ENCODE measurements at places on chromosomes 2 and 18. TPM values are rescaled to one million over a fixed set of nuclear protein-coding genes. Genes with fewer than 3 reads are reported as not detected.

DNA sequence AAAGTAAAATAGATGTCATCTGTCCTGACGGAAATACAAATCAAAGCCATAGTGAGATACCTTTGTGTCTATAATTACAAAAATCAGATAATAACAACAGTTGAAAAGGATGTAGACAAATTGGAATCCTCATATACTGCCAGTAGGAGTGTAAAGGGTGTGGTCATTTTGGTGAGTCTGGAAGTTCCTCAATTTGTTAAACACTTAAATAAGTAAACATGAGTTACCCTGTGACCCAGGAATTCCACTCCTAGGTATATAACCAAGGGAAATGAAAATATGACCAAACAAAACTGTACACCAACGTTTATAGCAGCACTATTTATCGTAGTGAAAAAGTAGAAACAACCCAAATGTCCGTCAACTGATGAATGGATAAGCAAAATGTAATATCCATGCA, 24.0 kb downstream of the R3HDM1 start:
- no peak overlapping the region for H3K4me3 ChIP-seq
- no peaks in the 10 kb centered on the region for H3K27me3 ChIP-seq
- no peaks in the 10 kb centered on the region for H3K36me3 ChIP-seq
- no peak overlapping the region for H3K27ac ChIP-seq

DNA sequence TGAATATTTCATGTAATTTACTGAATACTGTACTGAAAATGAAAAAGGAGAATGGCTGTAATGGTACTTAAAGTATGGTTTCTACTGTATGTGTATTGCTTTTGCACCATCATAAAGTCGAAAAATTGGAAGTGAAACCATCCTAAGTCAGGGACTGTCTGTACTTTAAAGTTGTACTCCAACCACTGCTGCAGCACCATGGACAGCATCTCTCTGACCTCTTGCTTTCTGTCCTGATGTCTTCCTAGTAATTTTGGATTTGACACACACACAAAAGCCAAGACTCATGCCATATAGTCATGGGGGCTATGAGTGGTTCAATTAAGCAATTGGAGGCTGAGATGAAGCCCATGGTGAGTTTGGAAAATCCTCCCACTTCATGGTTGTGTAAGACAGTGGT, 256.3 kb upstream of the PKDCC start:
- no peaks in the 10 kb centered on the region for H3K4me1 ChIP-seq
- no peaks in the 10 kb centered on the region for H3K36me3 ChIP-seq
- no peaks in the 10 kb centered on the region for H3K27me3 ChIP-seq
- DNase-seq, result no peak
- H3K4me3 ChIP-seq, result no peak overlapping the region
- H3K27ac ChIP-seq, result no peak overlapping the region

- no peaks in the 10 kb centered on the region for H3K27me3 ChIP-seq
- no peak overlapping the region for H3K27ac ChIP-seq
- H3K4me3 ChIP-seq, result no peak overlapping the region
- no peaks in the 10 kb centered on the region for H3K36me3 ChIP-seq
- DNase-seq, result no peak
These were observed 153.2 kb downstream of the HAUS1 start for GRCh38 chr18:46257366-46257765.

GRCh38 chr2:230106771-230107170, 38.0 kb upstream of the SLC16A14 start:
- no peaks in the 10 kb centered on the region for H3K36me3 ChIP-seq
- H3K4me3 ChIP-seq, result no peak overlapping the region
- no peaks in the 10 kb centered on the region for H3K27me3 ChIP-seq
- no peak overlapping the region for H3K27ac ChIP-seq
- DNase-seq, result no peak

DNA sequence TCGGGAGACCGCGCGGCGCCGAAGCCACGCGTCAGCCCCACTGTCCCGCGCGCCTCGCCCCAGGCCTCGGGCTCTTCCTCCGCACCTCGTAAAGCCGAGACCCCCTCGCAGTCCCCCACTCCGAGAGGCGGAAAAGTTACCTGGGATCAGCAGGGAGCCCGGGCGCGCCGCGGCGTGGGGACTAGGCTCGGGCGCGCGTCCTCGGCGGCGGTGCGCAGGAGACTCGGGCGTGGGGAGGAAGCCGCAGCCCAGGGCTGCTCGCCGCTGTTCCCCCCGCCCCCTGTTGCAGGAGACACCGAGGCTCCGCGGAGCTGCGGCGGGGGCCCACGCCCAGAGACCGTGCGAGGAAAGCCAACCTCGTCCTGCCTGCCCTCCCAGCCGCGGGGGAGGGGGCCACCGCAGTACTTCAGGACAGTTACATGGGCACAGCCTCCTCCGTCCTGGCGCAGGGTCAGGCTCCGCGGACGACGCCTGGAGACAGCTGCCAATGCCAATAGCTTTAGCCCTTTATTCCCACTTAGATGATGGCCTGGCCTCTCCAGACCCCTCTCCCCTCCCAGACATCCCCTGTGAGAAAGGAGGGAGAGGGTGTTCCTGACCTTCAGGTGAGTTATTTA, at the start of gene EPB41L3:
TSS of gene EPB41L3 (minus strand) at position 225 of the 617 bp plus-strand sequence. CDS start 54,814 bp downstream, outside the sequence.
- peaks cover 5% of the 10 kb centered on the region for H3K4me1 ChIP-seq
- peak within 1 kb of the TSS; percentile 67 for H3K4me3 ChIP-seq
- no peak for DNase-seq

DNA sequence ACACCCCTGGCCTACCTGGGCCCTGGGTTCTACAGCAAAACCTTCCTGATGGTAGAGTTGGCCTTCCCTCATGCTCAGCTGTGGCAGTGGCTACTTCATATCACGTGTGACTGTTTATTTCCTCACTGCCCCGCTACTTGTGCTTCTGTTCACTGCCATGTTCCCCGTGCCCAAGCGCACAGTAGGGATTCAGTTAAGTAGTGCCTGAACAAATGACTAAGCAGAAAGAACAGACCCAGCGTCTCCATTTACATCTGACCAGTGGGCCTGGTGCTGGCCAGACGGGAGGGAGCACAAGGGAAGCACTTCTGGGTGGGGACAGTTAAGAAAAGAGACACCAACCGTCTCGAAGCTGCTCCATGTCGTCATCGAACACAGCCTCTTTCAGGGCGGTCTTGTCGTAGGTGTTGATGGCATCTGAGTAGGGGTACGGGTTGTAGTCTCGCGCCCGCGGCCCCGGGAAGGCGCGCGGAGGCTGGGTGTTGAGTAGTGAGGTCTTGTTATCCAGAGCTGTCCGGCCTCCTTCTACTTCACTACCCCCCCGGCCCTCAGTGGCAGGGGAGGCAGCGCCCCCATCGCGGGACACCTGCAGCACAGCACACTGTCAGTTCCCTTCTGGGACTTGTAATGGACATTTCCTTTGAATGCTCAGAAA, 82.4 kb upstream of the TFCP2L1 start:
- peaks cover 19% of the 10 kb centered on the region for H3K4me1 ChIP-seq
- no peaks in the 10 kb centered on the region for H3K36me3 ChIP-seq
- no peak overlapping the region for H3K27ac ChIP-seq
- H3K27me3 ChIP-seq, result no peaks in the 10 kb centered on the region
- DNase-seq, result peak; percentile 75

DNA sequence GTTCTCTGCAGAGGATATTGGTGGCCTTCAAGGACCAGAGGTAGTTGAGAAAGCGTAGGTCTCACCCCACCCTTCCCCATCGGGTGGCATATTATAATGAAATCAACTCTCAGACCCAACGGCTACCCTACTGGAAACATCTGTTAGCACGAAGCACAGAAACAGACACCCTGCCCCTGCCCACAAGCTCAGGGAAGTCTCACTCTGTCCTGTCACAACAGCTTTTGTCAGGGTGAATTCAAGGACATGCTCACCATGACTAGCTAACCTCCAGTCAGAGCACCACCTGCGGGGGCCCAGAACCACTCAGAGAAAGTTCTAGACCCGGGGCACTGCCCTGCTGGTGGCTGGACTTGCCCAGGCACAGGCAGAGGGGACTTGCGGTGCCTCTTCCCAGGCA, 3.5 kb upstream of the B3GNT7 start:
- H3K4me1 ChIP-seq, result peaks cover 20% of the 10 kb centered on the region
- no peak for DNase-seq
- H3K27me3 ChIP-seq, result peaks cover 4% of the 10 kb centered on the region
- no peak overlapping the region for H3K4me3 ChIP-seq
- no peaks in the 10 kb centered on the region for H3K36me3 ChIP-seq

DNA sequence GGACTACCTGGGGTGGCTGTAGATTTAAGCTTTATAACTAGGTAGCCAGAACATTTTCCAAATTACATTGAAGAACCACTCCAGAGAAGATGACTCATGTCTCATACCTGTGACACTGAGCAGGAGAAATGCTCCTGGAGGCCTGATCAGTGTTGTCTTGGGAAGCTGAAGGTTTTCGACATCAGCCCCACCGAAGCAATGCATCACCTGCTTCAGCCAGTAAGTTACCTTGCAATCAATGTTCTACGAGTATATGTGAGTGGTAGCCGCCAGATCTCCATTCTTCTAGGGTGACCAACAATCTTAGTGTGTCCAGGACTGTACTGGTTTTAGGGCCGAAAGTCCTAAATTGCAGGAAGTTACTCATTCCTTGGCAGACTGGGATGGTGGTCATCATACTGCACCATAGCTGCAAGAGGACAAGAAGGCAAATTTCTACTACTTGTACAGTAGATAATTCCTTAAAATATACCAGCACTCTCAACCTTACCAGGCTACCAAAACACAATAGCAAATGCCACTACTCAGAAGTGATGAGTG, 109.3 kb upstream of the LINC00305 start:
- H3K27ac ChIP-seq, result no peak overlapping the region
- no peak for DNase-seq
- H3K4me1 ChIP-seq, result no peaks in the 10 kb centered on the region

DNA sequence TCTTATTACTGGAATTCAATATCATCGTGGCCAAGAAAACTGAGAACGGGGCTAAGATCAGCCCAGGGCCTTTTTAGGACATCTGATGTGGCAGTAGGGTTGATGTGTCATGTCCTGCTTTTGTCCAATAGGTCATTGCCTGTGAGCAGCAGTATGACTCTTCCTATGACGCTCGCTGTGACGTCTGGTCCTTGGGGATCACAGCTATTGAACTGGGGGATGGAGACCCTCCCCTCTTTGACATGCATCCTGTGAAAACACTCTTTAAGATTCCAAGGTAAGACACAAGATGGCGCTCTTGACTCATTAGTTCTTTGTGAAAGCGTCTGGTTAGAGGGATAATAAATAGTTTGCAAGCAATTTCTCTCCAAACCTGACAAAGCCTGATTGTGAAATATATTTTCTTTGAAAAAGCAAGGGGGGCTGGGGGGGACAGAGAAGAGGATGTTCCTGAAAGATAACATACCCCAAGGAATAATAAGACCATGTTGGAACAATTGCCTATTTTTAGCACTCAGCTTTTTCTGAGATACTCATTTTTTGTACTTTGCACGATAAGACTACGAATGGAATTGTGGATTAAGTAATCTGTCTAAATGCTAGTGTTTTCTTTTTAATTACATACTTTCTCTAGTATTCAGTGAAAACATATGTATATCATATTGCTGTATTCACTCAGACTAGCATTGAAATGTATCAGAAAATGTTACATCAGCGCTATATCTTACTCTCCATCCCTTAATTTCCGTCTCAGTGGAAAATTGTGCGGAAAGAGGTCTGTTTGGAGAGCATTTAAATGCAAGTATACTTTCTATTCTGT, 58.1 kb downstream of the MYO3B start:
- no peaks in the 10 kb centered on the region for H3K4me1 ChIP-seq
- H3K36me3 ChIP-seq, result no peaks in the 10 kb centered on the region
- H3K4me3 ChIP-seq, result no peak overlapping the region
- no peak for DNase-seq

GRCh38 chr2:104412384-104412783, 441.5 kb upstream of the POU3F3 start:
- no peaks in the 10 kb centered on the region for H3K4me1 ChIP-seq
- no peak for DNase-seq
- H3K27me3 ChIP-seq, result no peaks in the 10 kb centered on the region
- H3K27ac ChIP-seq, result no peak overlapping the region

- no peak overlapping the region for H3K4me3 ChIP-seq
- no peaks in the 10 kb centered on the region for H3K4me1 ChIP-seq
- H3K27ac ChIP-seq, result no peak overlapping the region
- H3K36me3 ChIP-seq, result no peaks in the 10 kb centered on the region
These were observed 811.3 kb downstream of the CPS1 start for GRCh38 chr2:211367711-211368110.

DNA sequence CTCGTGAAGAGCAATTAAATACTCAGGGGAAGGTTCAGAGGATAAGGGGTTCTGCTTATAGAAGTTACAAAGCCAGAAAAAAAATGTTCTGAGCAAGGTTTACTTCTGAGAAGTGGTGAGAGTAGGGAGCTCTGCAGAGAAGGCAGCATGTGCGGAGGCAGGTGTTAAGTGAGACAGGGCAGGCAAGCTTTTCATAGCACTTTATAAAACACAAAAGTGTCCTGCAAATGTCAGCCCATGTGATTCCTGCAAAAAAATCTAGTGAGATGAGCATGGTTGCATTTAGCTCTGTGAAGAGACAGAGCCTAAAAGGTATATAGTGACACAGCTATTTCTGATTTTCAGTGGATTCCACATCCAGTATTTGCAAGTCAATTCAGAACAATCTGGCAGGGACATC, 223.8 kb upstream of the SYT4 start:
- H3K27me3 ChIP-seq, result no peaks in the 10 kb centered on the region
- H3K4me1 ChIP-seq, result no peaks in the 10 kb centered on the region
- H3K27ac ChIP-seq, result no peak overlapping the region
- H3K4me3 ChIP-seq, result no peak overlapping the region
- DNase-seq, result no peak
- H3K36me3 ChIP-seq, result no peaks in the 10 kb centered on the region

DNA sequence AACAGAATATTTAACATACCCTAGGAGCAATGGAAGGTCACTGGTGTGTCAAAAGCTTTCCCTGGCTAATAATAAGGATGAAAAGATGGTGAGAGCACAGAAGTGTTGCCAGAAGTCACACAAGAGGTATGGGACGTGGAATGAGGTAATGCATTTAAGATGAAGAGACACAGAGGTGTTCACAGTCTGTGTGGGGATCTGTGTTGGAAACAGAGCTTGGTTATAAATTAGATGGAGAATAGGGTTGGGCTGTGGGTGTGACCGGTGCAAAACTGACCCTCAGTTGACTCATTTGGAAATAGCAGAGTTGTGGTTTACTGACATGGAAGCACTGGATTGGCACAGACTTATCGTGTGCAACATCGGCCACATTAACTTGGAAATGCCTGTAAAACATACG, 372.5 kb downstream of the SATB2 start:
- H3K4me1 ChIP-seq, result no peaks in the 10 kb centered on the region
- H3K4me3 ChIP-seq, result no peak overlapping the region
- no peaks in the 10 kb centered on the region for H3K27me3 ChIP-seq
- H3K27ac ChIP-seq, result no peak overlapping the region

DNA sequence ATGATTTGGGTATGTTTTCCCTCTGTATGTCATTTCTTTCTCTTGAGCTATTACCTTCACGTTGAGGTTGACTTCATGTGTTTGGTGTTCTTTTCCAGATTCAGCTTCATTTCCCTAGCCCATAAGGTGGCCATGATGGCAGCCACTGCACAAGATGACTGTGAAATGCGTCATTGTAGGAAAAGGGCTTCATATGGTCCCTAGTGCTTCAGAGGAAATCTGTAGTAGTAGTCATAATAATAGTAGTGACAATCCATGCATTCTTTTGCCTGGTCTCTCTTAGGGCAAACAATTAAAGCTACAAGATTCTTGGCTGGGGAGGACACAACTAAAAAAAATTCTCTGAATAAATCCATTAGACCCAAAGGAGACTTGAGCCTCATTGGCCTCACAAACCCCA, 28.4 kb downstream of the AOX1 start:
- H3K4me3 ChIP-seq, result no peak overlapping the region
- no peaks in the 10 kb centered on the region for H3K4me1 ChIP-seq
- no peak overlapping the region for H3K27ac ChIP-seq

The PIKFYVE gene
- 18.7 TPM for total RNA-seq

The REG3G gene
- not detected for total RNA-seq

The IMPA2 gene
- total RNA-seq, result 128 TPM

The HOXD8 gene
- total RNA-seq, result 10.3 TPM

The FIGLA gene
- not detected for total RNA-seq

The MYCN gene
- 2.0 TPM for total RNA-seq

The KLHL41 gene
- 0.49 TPM for total RNA-seq

The GALNT3 gene
- total RNA-seq, result 7.4 TPM

The PMAIP1 gene
- 7.4 TPM for total RNA-seq

The NLRC4 gene
- 0.74 TPM for total RNA-seq

The COPS8 gene
- total RNA-seq, result 46.9 TPM
